Right ventricle myocardium superior (tissue), 1 donor: ENCODE measurements at places on chromosomes 13 and 19. TPM values are rescaled to one million over a fixed set of nuclear protein-coding genes. Genes with fewer than 3 reads are reported as not detected.

GRCh38 chr13:26759907-26760831, at the start of gene GPR12:
Gene GPR12, minus strand, starts transcription at chr13:26760786. Its CDS starts 959 bp downstream, at chr13:26759827.
- no peak for DNase-seq

Gene KLF1
- total RNA-seq, result not detected

Gene FCAR
- total RNA-seq, result 0.30 TPM

- DNase-seq, result no peak
Measured at GRCh38 chr19:15466851-15467733, 2.7 kb upstream of the RASAL3 start.

DNA sequence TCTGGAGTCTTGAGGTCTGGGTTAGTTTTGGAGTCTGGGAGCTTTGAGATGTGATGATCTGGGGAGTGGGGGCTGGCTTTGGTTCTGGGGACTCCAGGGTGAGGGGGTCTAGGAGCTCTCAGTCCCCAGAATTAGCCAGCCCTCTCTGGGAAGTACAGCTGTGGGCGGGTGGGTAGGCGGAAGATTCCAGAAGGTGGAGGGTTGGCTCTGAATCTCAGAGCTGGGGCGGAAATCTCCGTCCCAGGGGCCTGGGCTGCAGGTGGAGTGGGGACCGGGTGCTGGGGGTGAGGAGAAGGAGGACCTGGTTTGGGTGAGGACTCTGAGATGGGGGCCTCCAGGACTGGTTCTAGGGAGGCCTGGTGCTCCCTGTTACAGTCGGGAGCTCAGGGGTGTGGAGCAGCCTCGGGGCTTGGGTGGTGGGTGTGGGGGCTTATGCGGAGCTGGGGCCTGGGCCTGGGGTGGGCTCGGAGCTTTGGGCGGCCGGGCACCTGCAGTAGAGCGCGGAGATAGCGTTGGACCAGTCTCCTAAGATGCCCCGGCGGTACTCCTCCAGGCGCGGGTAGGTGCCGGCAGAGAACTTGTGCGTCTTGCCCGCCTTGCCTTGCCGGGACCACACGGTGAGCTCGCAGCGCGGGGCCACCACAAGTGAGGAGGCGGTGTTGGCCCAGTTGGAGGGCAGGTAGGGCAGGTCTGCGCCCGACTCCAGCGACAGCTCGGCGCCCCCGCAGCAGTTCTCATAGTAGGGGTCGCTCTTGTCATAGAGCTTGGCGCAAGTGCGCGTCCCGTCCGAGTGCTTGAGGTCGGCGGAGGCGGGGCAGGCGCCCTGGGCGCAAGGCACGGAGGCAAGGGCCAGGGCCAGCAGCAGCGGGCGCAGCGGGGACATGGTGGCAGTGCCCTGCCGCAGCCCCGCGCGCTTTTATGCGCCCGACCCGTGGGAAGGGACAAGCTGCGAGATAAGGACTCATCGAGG, at the start of gene SYCN:
Gene SYCN, minus strand, starts transcription at position 892 of the 970 bp plus-strand sequence. Its CDS starts 9 bp downstream, at position 883.
- no peak for DNase-seq

GRCh38 chr13:41411522-41411921, 45.8 kb upstream of the RGCC start:
- no peak for DNase-seq

- DNase-seq, result no peak
Measured at GRCh38 chr13:111313911-111314425, 6.5 kb upstream of the TEX29 start.

DNA sequence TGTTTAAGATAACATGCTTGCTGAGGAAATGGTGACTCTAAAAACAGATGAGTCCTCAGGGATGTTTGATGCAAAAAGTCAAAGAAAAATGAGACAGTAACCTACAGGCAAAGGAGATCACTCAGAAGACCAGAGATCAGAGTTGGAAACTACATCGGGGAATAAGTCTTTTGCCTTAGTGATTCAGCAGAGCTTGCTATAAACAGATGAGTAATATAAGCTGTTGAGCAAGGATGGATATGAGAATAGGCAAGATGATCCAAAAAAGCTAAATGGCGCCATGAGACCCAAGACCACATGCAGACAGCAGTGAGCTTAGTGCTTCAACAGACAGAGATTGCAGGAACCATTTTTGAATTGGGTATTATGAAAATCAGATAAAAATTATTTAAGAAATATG, 168.6 kb downstream of the POSTN start:
- no peak for DNase-seq

- no peak for DNase-seq
Measured at GRCh38 chr13:75120085-75120484, 361.9 kb downstream of the TBC1D4 start.

GRCh38 chr13:81394640-81395039, 1053.7 kb upstream of the SPRY2 start:
- DNase-seq, result no peak

- DNase-seq, result peak; percentile 42
Measured at GRCh38 chr19:13398780-13399726, 107.2 kb downstream of the CACNA1A start.

GRCh38 chr13:110017379-110017778, 231.0 kb upstream of the IRS2 start:
- no peak for DNase-seq

GRCh38 chr13:91292630-91293221, 54.8 kb upstream of the MIR17HG start:
- DNase-seq, result no peak

- no peak for DNase-seq
Measured at GRCh38 chr19:44113784-44114390, 688 bp downstream of the ZNF225 start.

GRCh38 chr19:18749362-18750231, 41.5 kb downstream of the COMP start:
- no peak for DNase-seq

GRCh38 chr13:40043764-40044163, 388.3 kb downstream of the COG6 start:
- DNase-seq, result no peak

DNA sequence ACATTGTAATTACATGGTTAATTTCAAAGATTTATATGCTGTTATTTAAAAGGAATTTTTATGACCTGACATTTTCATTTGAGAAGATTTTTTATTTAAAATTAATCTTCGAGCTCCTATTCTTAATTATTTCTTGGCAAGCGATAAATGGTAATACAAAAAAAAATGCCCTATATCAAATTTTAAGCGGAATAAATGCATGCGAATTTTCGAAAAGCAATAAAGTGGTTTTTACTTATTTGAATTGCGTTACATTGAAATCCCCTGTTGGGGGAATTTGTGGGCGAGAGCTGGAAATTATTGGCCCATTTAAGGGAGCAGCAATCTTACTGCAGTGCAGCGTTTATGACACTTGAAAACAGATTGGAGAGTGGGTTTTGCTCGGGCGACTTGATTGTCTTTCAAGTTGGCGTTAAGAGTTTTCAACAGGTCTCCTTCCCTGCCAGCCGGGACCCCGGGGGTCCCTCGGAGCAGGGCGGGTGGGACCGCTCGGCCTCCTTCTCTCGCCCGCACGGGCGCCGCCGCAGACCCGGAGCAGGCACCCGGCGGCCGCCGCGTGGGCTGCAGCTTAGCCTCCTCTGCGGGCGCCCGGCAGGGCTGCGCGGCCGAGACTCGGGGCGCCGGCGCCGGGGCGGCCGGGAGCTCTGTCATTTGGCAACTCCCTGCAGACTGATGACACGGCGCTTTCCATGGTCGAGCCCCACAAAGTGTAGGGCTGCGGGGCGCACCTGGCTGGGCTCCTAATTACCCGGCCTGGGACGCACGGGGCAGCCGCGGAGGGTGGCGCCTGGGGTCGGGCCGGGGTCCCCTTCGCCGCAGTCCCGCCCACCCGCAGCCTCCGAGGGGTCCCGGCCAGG, 255.1 kb upstream of the SOX21 start:
- DNase-seq, result peak; percentile 33

DNA sequence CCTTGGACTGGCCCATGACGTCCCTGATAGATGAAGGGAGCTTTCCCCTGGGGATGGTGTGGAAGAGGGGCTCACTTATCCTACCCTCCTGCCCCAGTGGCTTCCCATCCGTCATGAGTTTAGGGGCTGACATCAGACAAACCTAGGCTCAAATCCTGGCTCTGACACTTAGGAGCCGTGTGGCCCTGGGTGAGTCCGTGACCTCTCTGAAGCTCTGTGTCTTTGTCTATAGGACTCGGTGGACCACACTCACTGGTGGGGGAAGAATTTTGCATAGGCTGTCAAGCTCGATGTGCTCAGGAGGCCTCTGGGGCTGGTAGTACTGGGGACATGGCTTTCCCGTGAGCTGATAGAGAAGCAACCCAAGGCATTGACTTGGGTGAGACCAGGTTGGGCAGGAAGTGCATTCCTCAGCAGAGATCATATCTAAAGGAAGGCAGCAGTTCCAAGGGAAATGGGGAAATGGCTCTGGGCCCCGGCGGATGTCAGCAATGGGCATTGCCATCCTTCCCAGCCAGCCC, 17.4 kb upstream of the AP1M2 start:
- peak; percentile 57 for DNase-seq

DNA sequence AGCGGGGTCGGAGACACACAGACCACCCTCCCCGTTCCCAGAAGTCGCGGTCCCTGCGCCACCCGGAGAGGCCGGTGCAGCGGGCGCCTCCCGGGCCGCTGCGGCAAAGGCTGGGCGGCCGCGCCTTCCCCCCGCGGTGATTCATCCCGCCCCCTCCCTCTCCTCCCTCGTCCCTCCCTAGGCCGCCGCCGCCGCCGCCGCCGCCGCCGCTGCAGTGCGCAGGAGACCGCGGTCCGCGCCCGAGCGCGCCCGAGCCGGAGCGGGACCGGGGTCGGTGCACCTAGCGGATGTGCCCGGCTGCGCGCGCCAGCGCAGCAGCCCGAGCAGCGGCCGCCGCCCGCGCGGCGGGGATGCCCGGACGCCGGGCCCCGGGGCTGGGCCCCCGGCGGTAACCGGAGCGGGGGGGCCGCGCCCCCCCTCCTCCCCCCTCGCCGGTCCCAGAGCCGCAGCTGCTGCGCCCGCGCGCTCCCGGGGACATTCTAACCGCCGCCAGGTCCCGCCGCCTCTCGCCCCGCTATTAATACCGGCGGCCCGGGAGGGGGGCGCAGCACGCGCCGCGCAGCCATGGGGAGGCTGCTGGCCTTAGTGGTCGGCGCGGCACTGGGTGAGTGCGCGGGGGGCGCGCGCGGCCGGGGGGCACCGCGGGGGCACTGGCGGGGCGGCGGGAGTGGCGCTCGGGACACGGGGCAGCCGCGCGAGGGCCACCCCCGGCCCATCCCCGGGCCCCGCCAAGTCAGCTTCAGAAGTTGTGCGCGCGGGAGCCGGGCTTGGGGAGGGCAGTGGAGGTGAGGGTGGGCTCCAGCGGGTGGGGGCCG, at the start of gene SCN1B:
Gene SCN1B, plus strand, starts transcription at position 214 of the 815 bp plus-strand sequence. Its CDS starts 351 bp downstream, at position 565.
- DNase-seq, result peak; percentile 78

GRCh38 chr13:48400850-48401291, 12.0 kb downstream of the LPAR6 start:
- DNase-seq, result no peak

DNA sequence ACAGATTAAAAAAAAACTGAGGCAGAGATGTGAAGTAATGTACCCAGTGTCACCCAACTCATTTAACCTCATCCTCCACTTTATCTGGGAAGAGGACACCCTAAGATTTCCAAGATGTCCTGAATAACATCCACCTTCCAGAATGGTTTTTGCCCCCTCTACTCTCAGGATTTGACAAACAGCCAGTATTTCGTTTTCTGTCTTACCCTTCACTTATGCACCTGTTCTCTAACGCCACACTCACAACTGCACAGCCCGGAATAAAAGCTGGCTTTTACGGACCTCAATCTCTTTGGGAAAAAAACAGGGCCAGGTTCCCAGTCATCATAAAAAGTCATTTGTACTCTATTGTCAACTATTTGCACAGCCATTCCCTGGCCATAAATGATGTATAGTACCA, 21.2 kb upstream of the CEACAM6 start:
- DNase-seq, result no peak

Gene KLK6
- not detected for total RNA-seq

DNA sequence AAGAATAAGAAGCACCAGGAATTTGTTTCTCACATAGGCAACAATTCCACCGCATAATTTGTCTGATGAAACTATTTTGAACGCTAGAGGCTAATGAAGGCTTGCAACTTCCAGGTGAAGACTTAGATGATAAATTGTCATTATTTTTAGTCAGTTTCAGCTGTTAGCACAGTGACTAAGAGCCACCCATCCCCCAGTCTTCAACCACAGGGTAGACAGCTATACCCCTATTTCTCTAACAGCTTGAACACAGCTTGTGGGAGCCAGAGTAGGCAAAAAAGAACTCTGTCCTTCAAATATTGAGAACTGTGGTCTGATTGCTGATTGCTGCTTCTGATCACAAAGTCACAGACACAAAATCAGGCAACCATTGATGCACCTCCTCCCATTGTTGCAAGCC, 1124.8 kb upstream of the PRR20A start:
- no peak for DNase-seq

Gene CYP2A7
- not detected for total RNA-seq

DNA sequence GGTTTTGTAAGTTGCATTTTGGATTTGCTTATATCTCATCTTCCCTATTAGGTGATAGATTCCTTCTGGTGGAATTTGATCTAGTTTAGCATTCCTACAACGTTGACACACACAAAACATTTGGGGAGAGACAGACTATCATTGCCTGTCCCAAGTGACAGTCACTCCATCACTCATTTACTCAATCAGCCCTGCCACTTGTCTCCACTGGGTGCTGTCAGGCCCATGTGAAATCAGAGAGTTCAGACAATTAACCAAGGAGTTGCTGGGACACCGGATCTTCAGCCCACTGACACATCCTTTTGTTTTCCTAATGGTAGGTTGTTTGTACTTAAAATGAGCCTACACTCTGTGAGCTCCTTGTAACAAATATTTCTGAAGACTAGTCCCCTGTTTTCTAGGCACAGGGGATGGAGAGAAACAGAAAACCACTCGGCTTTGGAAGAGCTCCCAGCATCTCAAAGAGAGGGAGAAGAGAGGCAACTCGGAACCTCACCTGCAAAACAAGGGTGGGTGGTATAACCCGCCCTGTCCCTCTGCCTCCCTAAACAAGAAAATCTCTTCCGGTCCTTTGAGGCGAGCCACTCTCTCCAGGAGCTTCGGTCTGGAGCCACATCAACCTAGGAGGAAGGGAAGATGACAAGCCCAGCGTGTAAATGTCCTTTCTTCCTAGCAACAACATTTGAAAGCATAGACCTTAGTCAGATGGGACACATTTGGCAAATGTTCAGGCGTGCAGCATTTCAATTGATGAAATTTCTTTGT, 440.9 kb upstream of the KLF12 start:
- no peak for DNase-seq

Gene GARIN5A
- total RNA-seq, result 2.0 TPM

GRCh38 chr13:93476175-93476574, 249.6 kb downstream of the GPC6 start:
- no peak for DNase-seq

Gene MUC16
- total RNA-seq, result not detected

DNA sequence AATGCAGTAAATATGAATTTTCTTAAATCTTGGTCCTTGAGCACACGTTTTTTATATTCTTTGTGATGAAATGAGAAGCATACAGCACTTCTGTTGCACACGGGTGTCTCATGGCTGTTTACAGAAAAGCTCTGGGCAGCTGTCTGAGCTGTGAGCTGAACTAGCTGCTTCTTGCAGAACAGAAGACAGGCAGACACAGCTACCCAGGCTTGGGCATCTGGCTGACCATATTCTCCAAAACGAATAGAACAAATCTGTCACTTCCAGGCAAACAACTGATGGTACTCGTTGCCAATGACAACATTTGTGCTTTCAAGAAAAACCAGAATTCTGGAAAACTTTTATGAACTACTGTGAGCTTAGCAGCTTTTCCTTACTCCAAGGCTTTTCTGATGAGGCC, 16.2 kb downstream of the PCID2 start:
- no peak for DNase-seq

Gene OR10H1
- total RNA-seq, result not detected
